ENCODE measurements at places on chromosomes 6 and 20. TPM values are rescaled to one million over a fixed set of nuclear protein-coding genes. Genes with fewer than 3 reads are reported as not detected.

- no peak for DNase-seq
- H3K4me3 ChIP-seq = no peak overlapping the region
- H3K27me3 ChIP-seq = no peaks in the 10 kb centered on the region
- H3K36me3 ChIP-seq = no peaks in the 10 kb centered on the region
Observed at GRCh38 chr6:119637768-119638167, 288.2 kb upstream of the MAN1A1 start.

- H3K36me3 ChIP-seq = no peaks in the 10 kb centered on the region
- H3K27ac ChIP-seq = no peak overlapping the region
- no peaks in the 10 kb centered on the region for H3K4me1 ChIP-seq
- H3K4me3 ChIP-seq = no peak overlapping the region
Observed at GRCh38 chr6:130026859-130027258, 8.5 kb downstream of the L3MBTL3 start.

GRCh38 chr6:52155791-52156576, 30.2 kb upstream of the IL17A start:
- H3K36me3 ChIP-seq = no peaks in the 10 kb centered on the region
- DNase-seq = no peak
- peaks cover 9% of the 10 kb centered on the region for H3K4me1 ChIP-seq

GRCh38 chr6:136696783-136697364, 95.4 kb downstream of the MAP3K5 start:
- H3K4me3 ChIP-seq = no peak overlapping the region
- H3K27me3 ChIP-seq = no peaks in the 10 kb centered on the region
- no peak for DNase-seq
- H3K4me1 ChIP-seq = no peaks in the 10 kb centered on the region

GRCh38 chr6:90040931-90041330, 146.7 kb downstream of the GJA10 start:
- H3K27ac ChIP-seq = no peak overlapping the region
- H3K27me3 ChIP-seq = no peaks in the 10 kb centered on the region
- H3K4me1 ChIP-seq = peaks cover 11% of the 10 kb centered on the region
- no peak overlapping the region for H3K4me3 ChIP-seq

DNA sequence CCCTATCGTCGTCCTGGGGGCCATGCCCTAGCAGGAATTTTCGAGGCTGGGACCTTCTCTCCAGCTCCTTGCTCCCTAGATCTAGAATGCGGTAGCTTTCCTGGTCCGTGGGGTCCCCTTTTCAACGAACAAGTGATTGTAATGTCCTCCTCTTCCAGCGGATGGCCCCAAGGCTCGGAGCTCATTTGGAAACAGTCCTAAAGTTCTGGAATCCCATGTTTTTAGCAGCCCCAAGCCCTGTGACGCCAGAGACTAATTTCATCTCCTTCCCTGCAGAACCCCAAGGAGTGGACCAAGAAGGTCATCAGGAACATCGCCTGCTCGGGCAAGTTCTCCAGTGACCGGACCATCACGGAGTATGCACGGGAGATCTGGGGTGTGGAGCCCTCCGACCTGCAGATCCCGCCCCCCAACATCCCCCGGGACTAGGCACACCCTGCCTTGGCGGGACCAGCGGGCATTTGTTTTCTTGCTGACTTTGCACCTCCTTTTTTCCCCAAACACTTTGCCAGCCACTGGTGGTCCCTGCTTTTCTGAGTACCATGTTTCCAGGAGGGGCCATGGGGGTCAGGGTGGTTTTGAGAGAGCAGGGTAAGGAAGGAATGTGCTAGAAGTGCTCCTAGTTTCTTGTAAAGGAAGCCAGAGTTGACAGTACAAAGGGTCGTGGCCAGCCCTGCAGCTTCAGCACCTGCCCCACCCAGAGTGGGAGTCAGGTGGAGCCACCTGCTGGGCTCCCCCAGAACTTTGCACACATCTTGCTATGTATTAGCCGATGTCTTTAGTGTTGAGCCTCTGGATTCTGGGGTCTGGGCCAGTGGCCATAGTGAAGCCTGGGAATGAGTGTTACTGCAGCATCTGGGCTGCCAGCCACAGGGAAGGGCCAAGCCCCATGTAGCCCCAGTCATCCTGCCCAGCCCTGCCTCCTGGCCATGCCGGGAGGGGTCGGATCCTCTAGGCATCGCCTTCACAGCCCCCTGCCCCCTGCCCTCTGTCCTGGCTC, 48.5 kb downstream of the PYGB start:
- peaks cover 26% of the 10 kb centered on the region for H3K4me1 ChIP-seq
- DNase-seq = no peak
- H3K4me3 ChIP-seq = no peak overlapping the region
- H3K27ac ChIP-seq = peak overlapping the region; percentile 74
- H3K27me3 ChIP-seq = no peaks in the 10 kb centered on the region

- H3K27ac ChIP-seq = no peak overlapping the region
- H3K36me3 ChIP-seq = no peaks in the 10 kb centered on the region
- no peaks in the 10 kb centered on the region for H3K4me1 ChIP-seq
- DNase-seq = no peak
- H3K4me3 ChIP-seq = no peak overlapping the region
- H3K27me3 ChIP-seq = no peaks in the 10 kb centered on the region
Observed at GRCh38 chr20:13930281-13930680, 60.1 kb downstream of the SEL1L2 start.

DNA sequence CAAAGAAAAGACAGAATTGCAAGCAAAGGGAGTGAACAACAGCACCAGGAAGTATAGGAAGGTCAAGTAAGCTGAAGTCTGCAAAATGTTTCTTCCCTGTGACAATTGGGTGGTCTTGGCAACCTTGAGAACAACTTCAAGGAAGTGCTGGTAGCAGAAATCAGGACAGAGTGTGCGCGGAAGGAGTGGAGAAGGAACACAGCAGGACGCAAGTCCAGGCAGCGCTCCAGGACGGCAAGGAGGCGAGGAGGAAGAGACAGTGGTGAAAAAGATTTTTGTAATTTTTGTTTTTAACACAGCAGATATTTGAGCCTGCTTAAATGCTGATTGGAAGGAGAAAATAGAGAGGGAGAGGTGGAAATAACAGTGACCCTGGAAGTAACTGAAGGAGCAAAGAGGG, 141.7 kb downstream of the F13A1 start:
- H3K36me3 ChIP-seq = no peaks in the 10 kb centered on the region
- no peaks in the 10 kb centered on the region for H3K4me1 ChIP-seq
- no peak for DNase-seq
- peaks cover 12% of the 10 kb centered on the region for H3K27me3 ChIP-seq
- no peak overlapping the region for H3K4me3 ChIP-seq

DNA sequence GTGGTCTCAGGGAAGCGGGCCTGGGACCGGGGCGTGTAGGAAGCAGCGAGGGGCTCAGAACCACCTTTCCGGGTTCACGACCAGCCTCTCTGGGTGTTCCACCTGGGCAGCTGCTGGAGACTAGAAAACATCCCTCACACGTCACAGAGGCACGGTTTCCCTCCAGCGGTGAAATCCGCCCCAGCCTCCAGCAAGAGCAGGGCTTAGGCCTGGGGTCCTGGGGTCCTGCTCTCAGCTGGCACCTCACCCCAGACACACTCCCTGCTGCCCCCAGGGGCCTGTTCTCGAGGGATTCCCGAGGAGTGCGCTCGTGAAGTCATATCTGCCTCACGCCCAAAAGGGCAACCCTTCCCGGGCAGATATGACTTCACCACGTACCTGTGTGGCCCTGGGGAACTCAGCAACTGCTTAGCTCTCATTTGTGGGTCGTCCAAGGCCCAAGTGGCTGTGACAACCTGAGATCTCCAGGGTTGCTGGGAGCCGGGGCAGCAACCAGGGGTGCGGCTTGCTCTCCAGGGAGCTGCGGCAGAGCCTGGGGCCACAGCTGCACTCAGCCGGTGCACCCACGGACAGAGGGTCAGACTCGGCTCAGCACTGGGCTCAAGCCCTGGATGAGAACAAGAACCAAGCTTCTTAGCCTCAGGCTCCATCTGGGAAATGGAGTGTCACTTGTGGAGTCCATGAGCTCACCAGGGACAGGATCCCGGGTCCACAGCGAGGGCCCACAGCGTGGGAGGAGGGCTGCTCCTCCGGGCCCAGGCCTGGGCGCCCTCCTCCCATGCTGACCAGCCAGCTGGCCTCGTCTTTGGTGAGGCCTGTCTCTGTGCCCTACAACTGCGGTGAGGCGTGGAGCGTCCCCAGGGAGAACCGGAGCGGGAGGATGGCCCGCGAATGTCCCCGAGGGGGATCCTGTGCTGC, 661 bp downstream of the FNDC11 start:
- DNase-seq = no peak
- peaks cover 18% of the 10 kb centered on the region for H3K27me3 ChIP-seq
- H3K27ac ChIP-seq = no peak overlapping the region
- no peaks in the 10 kb centered on the region for H3K4me1 ChIP-seq
- H3K4me3 ChIP-seq = peak overlapping the region; percentile 69

GRCh38 chr6:3031857-3032640, 32.4 kb downstream of the NQO2 start:
- H3K4me3 ChIP-seq = no peak overlapping the region
- no peak for DNase-seq
- H3K4me1 ChIP-seq = no peaks in the 10 kb centered on the region
- H3K27me3 ChIP-seq = no peaks in the 10 kb centered on the region

- H3K4me1 ChIP-seq = peaks cover 3% of the 10 kb centered on the region
- no peak overlapping the region for H3K27ac ChIP-seq
- H3K27me3 ChIP-seq = no peaks in the 10 kb centered on the region
- no peaks in the 10 kb centered on the region for H3K36me3 ChIP-seq
Observed at GRCh38 chr6:148274809-148275208, 67.8 kb upstream of the SASH1 start.

GRCh38 chr6:139612135-139612465, 237.7 kb upstream of the CITED2 start:
- peaks cover 6% of the 10 kb centered on the region for H3K4me1 ChIP-seq
- DNase-seq = no peak
- no peaks in the 10 kb centered on the region for H3K27me3 ChIP-seq
- no peak overlapping the region for H3K27ac ChIP-seq
- H3K4me3 ChIP-seq = no peak overlapping the region
- H3K36me3 ChIP-seq = no peaks in the 10 kb centered on the region

DNA sequence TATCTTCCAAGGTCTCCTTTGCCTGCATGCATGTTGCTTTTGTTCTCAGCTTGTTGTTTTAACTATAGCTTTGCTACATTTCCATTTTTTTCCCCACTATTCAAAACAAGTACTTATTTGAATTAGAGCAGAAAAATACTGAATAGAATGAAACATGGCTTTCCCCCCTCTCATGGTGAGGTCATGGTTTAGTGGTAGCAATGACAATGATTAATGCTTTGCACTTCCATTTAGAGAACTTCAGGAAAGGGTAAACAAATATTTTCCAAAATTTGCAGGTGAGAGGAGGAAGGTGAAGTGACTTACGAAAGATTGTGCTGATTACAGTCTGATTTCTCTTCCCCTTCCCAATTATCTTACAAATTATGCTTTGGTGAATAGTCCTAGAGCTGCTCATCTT, 47.8 kb upstream of the TRAF3IP2 start:
- no peak for DNase-seq
- H3K27me3 ChIP-seq = no peaks in the 10 kb centered on the region
- no peaks in the 10 kb centered on the region for H3K36me3 ChIP-seq
- no peak overlapping the region for H3K4me3 ChIP-seq
- H3K4me1 ChIP-seq = no peaks in the 10 kb centered on the region

GRCh38 chr20:41061155-41061554, 32.5 kb downstream of the TOP1 start:
- H3K27me3 ChIP-seq = no peaks in the 10 kb centered on the region
- H3K4me3 ChIP-seq = no peak overlapping the region
- H3K36me3 ChIP-seq = no peaks in the 10 kb centered on the region
- DNase-seq = no peak

GRCh38 chr6:124964764-124965105, 2.5 kb downstream of the RNF217 start:
- H3K4me1 ChIP-seq = peaks cover 51% of the 10 kb centered on the region
- no peaks in the 10 kb centered on the region for H3K27me3 ChIP-seq
- H3K27ac ChIP-seq = peak overlapping the region; percentile 93
- peak overlapping the region; percentile 91 for H3K4me3 ChIP-seq

GRCh38 chr6:43922426-43923375, 152.7 kb downstream of the VEGFA start:
- no peaks in the 10 kb centered on the region for H3K4me1 ChIP-seq
- no peaks in the 10 kb centered on the region for H3K36me3 ChIP-seq
- no peak overlapping the region for H3K4me3 ChIP-seq
- H3K27ac ChIP-seq = no peak overlapping the region
- DNase-seq = no peak

GRCh38 chr6:148743476-148743875, 3.4 kb upstream of the UST start:
- DNase-seq = no peak
- H3K27me3 ChIP-seq = no peaks in the 10 kb centered on the region
- no peak overlapping the region for H3K4me3 ChIP-seq
- H3K36me3 ChIP-seq = no peaks in the 10 kb centered on the region
- no peak overlapping the region for H3K27ac ChIP-seq

- H3K4me1 ChIP-seq = no peaks in the 10 kb centered on the region
- DNase-seq = no peak
- H3K4me3 ChIP-seq = no peak overlapping the region
Observed at GRCh38 chr6:156438350-156438923, 338.7 kb upstream of the ARID1B start.

- peaks cover 26% of the 10 kb centered on the region for H3K4me1 ChIP-seq
- H3K4me3 ChIP-seq = peak overlapping the region; percentile 24
- H3K27ac ChIP-seq = peak overlapping the region; percentile 74
- peak; percentile 28 for DNase-seq
- H3K36me3 ChIP-seq = no peaks in the 10 kb centered on the region
- H3K27me3 ChIP-seq = no peaks in the 10 kb centered on the region
Observed at GRCh38 chr20:59145924-59146779, 17.5 kb upstream of the ZNF831 start.

GRCh38 chr20:60233018-60233630, 274.9 kb downstream of the CDH26 start:
- H3K4me3 ChIP-seq = no peak overlapping the region
- H3K27me3 ChIP-seq = no peaks in the 10 kb centered on the region
- no peaks in the 10 kb centered on the region for H3K4me1 ChIP-seq
- H3K36me3 ChIP-seq = no peaks in the 10 kb centered on the region
- no peak for DNase-seq

DNA sequence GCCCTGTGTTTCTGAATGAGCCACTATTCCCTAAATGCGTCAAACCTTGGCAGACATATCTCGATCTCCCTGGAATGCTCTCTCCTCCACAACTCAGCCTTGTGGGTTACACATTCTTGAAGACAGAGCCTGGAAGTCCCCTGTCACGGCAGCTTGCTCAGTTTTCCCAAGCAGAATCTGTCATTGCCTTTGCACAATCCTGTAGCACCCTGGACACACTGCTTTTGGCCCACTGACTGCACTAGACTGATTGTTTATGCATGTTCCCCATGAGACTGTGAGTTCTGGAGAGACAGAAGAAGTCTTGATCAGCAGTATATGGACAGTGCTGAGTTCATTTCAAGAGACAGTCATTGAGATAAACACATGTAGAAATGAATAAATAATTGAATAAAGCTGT, 406.7 kb downstream of the CD83 start:
- H3K36me3 ChIP-seq = no peaks in the 10 kb centered on the region
- DNase-seq = peak; percentile 37
- no peak overlapping the region for H3K4me3 ChIP-seq
- no peak overlapping the region for H3K27ac ChIP-seq
- H3K27me3 ChIP-seq = no peaks in the 10 kb centered on the region

The SDHAF4 gene
- 17.1 TPM for total RNA-seq

The TSPYL4 gene
- 27.6 TPM for total RNA-seq

The C6orf15 gene
- not detected for total RNA-seq

The LY6G6D gene
- total RNA-seq = not detected

The HLA-DRA gene
- 85.7 TPM for total RNA-seq

The OR2J3 gene
- total RNA-seq = not detected

The LY6G6F gene
- not detected for total RNA-seq

The DDO gene
- 30.0 TPM for total RNA-seq

Measured in heart right ventricle (tissue), 16 donors.